Stimulated activated CD4-positive, alpha-beta T cell treated with anti-CD3 and anti-CD28 coated beads, Interleukin-15, amount 100 ng/mL, for 24 hours (primary cell): ENCODE measurements at places on chromosomes 4 and X.

DNA sequence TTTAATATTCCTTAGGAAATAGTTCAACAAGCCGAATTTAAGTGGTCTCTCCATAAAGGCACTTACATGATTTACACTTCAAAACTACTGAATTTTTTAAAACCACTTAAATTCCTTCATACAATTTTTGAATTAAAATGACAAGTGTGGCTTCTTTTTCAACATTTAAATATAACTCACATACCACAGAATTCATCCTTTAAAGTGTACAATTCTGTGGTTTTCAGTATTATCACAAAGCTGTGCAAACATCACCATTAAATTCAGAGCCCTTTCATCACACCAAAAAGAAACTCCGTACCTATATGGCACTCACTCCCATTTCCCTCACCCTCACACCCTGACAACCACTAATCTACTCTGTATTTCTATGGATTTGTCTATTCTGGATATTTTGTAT, 200.9 kb upstream of the MAB21L2 start:
- no peak for DNase-seq

DNA sequence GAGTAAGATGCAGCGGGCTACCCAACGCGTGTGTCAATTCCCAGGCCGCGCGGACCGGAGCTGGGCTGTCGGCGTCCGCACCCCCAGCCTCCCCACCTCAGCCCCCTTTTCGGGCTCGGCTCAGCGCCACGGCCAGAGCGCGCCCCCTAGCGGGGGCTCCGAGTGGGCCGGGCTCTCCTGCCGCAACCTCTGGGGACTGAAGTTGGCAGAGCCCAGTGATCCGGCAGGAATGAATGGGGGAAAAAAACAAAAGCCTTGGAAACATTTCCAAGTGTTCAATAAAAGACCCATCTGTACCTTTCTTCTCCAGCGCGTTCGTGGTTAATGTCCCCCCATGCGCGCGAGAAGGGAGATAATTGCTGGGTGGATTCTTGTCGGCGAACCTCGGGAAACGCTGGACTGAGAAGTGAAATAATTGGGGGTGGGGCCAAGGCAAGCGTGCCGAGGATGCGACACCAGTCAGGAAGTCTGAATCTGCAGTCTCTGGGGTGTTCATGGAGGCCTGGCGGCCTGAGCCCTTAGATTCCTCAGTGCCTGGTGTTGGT, 5.2 kb upstream of the ARX start:
- peak; percentile 46 for DNase-seq

DNA sequence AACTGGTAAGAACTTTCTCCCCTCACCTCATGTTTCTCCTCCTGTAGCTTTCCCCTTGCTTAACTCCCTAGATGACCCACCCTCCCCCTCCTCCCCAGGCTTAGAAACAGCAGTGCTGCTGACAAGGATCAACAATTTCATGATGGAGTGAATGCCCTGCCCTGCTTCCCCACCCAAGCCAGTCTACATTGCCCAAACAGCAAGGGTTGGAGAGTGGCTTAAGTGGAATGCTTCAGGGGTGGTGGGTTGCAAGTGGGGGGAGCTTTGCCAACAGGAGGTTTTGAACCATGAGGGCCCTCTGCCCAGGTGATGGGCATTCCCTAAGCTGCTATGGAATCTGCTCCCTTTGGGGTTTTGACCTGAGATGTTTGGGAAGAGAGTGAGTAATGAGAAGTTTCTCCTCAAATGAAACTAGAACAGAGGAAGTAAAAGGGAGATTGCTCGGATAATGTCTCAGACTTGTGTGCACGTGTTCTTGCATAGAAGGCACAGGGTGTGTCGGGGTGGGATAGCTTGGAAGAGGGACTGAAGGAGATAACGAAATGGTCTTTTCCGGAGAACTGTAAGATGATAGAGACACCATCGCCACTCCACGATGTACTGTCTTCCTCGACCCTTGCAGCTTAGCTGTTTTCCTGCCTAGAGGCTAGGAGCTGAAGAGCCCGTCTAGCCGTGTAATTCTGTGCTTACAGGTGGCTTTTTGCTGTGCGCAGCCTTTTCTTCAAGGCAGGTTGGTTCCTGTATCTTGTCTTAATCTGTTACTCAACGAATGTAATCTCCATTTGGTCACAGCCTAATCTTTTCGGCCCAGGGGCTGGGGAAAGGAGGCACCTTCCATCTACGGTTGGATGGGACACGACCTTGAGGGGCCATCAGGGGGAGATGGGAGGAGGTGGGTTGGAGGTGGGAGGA, 10.1 kb downstream of the GDPD2 start:
- DNase-seq: no peak

- DNase-seq: no peak
These were observed 4.6 kb downstream of the LOC101059915 start for GRCh38 chrX:71671938-71672337.

- no peak for DNase-seq
These were observed 240.4 kb upstream of the AFF2 start for GRCh38 chrX:148259990-148260389.

DNA sequence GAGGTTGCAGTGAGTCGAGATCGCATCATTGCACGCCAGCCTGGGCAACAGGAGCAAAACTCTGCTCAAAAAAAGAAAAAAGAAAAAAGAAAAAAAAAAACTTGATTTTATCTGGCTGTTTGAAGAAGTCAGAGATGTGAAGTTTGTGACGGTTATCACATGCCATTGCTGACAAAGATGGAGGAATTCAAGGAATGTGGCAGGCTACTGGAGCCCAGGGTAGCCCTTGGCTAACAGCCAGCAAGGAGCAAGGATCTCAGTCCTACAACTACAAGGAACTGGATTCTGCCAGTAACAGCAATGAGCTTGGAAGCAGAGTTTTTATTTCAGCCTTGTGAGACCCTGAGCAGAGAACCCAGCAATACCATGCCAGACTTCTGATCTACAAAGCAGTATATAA, 24.3 kb upstream of the TET2 start:
- DNase-seq: no peak

DNA sequence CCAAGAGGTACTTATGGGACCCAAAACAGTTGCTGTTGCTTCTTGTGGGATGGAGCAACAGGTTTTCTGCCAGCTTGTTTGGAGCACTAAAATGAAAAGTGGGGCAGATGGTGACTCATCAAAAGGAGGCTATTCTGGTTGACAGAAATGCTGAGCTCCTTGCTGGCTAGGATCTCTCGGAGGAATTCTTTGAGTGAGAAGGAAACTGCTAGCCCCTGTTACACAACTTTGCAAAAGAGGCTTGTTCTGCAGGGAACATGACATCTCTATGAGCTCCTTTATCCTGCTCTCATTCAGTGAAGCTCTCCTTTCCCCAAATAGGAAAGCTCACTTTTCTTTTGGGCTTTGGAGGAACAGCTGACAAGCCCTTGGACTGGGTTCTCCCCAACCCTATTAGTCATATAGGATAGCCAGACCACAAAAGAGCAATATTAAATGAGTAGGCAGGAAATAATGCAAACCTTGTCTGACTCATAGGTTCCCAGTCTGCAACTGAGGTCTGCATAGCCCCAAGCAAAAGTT, 108.3 kb downstream of the CDS1 start:
- no peak for DNase-seq

DNA sequence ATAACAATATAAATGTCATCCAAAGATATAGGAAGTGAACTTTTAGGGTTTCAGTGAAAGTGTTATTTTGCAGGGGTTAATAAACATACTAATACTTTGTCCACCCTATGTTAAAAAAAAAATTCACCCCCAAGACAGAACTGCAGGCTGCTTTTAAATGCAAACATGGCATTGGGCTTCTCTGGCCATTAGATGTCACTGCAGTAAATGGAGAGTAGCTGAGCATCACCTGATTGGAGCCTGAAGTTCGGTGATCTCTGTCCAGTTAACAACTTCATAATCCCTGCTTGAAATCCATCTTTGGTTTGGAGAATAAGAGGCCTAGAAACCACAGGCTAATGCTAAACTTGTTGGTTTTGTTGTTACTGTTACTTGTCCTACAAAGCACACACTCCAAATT, 18.7 kb downstream of the SLC25A43 start:
- no peak for DNase-seq

GRCh38 chr4:184897895-184898294, 72.1 kb upstream of the ACSL1 start:
- DNase-seq: no peak

GRCh38 chrX:37348971-37349220, 268 bp upstream of the PRRG1 start:
- DNase-seq: no peak

GRCh38 chrX:151896734-151897474, 15.8 kb upstream of the MAGEA4 start:
- DNase-seq: no peak

- no peak for DNase-seq
These were observed 50.2 kb upstream of the TADA2B start for GRCh38 chr4:6992728-6993677.

- DNase-seq: no peak
These were observed 101.0 kb downstream of the OPHN1 start for GRCh38 chrX:68332201-68332731.

DNA sequence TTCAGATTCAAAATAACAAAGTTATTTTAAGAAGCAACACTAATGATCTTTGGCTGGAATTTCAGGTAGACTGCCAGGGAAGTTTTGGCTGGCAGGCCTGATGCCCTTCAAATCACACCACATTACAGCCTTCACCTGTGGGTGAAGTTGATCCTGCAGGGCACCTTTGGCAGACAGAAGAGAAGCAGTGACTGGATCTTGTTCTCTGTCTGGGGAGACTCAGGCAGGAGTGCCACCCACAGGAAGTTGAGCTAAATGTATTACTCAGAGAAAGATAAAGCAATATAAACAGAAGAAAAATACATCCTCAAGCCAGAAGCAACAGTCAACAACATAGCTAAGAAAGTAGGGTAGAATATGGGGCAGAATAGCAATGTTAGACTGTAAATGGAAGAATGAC, 12.8 kb upstream of the CFAP299 start:
- no peak for DNase-seq

DNA sequence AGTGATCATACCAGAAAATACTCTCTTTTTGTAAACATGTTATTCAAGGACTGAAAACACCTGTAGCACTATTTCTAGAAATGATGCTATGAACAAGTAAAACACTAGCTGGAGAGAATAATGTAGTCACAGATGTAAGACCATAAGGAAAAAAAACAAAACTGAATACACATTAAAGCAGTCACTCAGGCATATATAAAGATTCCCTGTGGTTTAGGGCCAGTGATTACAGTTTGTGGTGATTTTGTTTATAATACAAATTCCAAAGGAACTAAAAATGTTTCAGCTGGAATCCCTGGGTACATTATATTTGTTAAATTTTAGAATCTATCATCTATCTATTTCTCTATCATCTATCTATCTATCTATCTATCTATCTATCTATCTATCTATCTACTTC, 777.8 kb upstream of the FRG1 start:
- DNase-seq: no peak

DNA sequence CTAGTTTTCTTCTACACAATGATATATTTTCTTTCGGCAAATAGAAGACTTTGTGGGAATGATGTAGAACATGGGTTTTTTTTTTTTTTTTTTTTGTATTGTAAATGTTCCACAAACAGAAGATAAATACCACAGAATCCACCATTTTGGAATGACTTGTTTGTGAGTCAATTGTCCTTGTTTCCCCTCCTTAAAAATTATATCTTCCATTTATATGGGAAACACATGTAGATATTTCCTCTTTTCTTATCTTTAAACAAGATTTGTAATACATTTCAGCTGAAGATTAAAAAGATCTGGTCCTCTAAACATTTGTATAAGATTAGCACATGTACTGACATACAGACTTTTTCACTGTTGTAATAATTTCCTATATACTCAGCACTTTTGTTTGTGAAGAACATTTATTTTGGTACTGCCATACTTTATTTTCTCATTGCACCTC, 304.6 kb downstream of the SPRY1 start:
- DNase-seq: no peak

GRCh38 chr4:101321481-101322042, 25.8 kb downstream of the PPP3CA start:
- DNase-seq: no peak

GRCh38 chrX:153662266-153662665, 11.3 kb downstream of the PNCK start:
- peak; percentile 74 for DNase-seq

- DNase-seq: no peak
These were observed 178.0 kb downstream of the MGST2 start for GRCh38 chr4:139843641-139844040.

DNA sequence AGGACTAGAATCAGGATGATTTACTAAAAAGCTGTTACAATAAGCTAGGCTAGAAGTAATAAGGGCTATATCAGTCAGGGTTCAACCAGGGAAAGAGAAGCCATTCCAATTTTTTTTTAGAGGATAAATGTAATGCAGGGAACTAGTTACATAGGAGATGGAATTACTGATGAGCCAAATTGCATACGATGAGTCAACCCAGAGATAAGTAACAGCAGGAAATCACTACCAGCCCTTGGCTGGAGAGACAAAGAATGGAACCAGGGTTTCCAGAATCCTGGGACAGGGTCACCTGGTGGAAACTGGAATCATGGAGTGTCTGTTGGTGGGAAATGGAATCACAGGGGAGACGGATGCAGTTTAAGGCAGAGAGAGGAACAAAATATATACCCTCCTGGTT, 13.1 kb upstream of the MAGEA4 start:
- no peak for DNase-seq

- DNase-seq: peak; percentile 1
These were observed 121.7 kb upstream of the DIPK2B start for GRCh38 chrX:45322382-45322781.

GRCh38 chrX:30887721-30888120, 1.3 kb downstream of the TAB3 start:
- DNase-seq: peak; percentile 77

GRCh38 chr4:27742816-27743215, 882.2 kb downstream of the STIM2 start:
- no peak for DNase-seq

DNA sequence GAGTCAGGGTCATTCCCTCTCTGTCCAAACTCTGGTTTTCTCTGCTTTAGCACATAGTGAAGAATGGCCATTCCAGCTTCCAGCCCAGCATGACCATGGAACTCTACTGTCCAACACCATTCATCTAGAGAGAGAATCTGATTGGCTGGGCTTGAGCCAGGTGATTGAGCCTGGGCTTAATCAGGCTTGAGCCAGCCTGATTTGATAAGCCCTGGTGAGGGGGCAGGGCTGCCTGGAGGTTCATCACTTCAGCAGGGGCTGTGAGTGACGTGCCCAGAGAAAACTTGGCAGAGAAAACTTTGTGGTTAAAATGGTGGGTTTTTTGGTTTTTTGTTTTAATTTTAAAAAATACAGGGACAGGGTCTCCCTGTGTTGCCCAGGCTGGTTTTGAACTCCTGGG, 62.5 kb downstream of the KIAA0232 start:
- no peak for DNase-seq

GRCh38 chrX:134880866-134881265, 109.9 kb upstream of the SMIM10 start:
- DNase-seq: no peak
